HAP-1 (cell line): ENCODE measurements at places on chromosomes 16 and 17.

DNA sequence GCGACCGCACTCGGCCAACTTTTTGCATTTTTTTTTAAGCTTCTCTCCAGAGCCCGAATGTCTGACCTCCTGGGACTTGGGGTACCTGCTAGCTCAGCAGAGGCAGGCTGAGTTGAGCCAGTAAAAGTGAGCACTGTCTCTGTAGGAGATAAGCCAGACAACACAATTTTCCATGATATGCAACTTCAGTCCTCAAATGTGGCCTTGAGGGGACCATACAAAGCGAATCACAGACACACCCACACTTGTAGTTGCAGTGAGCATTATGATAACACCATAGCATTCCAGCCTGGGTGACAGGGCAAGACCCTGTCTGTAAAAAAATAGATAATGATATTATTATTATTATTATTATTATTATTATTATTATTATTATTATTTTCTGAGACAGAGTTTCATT lies 2.6 kb downstream of the DPEP2 start:
- no peak for DNase-seq

DNA sequence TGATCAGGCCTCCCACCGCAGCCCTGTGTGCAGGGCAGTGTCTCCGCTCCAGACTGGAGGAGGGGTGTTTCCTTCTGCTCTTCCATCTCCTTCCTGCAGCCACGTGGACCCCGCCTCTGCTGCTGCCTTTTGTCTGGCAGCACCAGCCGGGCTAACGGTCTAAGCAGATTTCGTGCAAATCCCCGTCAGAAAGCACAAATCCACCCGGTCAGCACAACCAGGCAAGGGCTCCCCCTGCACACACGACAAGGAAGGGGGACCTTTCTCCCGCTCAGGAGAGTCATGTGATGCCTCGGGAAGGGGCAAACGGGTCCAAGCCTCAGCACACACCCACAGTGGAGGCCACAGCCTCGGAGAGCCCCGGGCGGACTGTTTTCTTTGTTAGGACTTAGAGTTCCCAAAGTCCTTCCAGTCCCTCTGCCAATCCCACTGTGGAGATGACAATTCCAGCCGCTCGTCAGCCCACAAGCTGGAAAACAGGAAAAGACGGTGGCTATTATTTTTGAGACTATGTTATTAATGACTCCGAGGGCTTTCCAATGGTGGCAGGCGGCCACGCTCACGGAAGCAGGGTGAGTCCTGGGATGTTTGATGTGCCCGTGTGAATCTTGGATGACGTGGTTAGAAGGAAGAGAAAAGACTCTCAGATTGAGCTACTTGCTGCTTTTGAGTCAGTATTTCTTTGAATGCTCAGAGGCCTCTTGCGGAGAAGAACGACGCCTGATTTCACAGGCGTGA lies 22.5 kb upstream of the MEAK7 start:
- peak; percentile 39 for DNase-seq

GRCh38 chr17:21166595-21167210 lies 39.9 kb downstream of the DHRS7B start:
- no peak for DNase-seq

DNA sequence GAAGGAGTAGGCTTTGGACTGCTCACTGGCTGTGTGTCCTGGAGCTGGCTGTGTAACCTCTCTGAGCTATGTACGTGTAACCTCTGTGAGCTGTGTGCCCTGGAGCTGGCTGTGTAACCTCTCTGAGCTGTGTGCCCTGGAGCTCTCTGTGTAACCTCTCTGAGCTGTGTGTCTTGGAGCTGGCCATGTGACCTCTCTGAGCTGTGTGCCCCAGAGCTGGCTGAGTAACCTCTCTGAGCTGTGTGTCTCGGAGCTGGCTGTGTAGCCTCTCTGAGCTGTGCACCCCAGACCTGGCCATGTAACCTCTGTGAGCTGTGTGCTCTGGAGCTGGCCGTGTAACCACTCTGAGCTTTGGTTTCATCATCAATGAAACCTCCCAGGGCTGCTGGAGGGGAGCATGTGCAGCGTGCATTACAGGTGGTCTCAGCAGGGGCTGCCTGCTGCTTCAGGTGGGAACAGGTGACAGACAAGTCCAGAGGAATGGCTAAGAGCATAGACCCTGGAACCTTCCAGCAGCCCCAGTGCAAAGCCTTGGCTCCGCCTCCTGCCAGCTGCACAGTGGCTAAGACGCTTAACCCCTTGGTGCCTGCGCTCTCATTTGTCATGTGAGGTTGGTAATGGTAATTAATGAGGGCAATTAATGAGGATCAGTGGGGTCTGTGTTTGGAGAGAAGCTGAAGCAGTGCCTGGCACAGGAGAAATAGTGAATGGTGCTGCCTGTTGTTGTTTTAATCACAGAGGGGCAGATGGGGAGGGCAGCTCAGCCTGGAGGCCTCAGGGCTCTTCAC lies 86.7 kb downstream of the KATNIP start:
- DNase-seq: no peak

DNA sequence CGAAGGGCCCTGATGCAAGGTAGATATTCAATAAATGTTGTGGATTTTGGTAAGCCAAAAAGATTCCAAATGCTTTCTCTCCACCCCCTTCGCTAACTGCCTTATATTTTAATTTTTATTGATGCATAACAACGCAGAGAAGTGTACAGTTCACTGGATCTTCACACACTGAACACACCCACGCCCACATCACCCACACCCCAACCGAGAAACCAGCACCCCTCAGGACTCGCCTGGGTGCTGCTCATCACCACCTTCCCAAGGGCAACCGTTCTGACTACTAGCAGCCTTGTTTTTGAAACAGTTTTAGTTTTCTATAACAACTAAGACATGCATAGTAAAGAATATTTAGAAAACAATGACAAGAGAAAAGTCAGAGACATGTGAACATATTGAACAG lies 9.1 kb upstream of the PLCG2 start:
- no peak for DNase-seq

DNA sequence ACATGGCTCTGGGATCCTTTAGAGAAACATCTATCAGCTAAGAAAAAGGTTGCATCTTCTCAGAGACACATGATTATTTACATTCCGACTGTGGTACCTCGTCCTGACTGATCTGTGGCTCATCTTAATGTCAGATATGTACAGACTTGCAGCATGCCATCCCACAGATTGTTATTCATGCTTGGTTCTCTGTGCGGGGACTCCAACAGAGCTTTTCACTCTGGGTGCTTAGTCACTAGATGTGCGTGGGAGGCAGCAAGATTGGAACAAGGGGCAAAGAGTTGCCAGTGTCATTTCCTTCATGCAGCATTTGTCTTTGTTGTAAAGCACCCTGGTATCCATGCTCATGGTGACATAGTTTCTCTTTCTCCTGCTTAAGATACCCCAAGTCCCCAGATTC lies 179.1 kb upstream of the CACNG5 start:
- DNase-seq: no peak

GRCh38 chr16:54597222-54597621 lies 310.6 kb upstream of the IRX3 start:
- DNase-seq: no peak

DNA sequence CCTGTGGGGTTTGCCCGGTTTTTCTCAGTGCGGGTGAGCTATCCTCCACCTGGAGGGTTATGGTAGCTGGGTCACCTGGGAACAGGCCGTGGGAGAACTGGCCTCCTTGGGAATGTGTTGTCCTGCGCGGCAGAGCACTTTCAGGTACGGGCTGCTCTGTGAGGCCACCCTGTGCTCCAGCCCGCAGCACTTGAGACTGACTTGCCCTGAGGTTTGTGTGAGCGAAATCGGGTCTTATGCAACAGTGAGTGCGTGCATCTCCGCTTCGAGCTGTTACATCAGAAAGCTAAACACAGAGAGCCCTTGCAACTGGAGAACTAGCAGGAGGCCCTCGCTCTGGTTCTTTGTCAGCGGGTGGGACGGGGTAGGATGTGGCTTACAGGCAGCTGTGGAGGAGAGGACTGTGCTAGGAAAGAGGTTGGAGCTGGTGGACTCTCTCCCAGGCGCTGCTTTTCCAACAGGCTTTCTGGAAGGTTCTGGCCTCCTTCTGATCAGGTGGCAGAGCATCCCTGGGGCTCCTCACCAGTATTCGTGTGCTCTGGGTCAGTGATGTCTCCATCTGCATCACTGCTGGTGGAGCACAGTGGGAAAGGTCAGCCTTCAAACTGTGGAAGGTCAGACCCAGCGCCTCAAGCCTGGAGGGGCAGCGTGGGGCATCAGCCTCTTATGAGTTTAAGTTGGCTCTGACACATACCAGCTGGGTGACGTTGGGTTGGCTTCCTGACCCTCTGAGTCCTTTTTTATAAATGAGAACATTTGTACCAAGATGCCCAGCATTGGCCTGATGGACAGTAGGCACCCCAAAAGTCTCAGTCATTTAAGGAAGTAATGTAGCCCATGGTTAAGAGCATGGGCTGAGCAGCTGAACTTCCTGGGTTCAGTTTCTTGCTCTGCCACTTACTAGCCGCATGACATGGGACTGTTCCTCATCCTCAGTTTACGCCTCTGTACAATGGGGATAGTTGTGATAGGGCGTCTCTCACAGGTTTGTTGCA lies 76.3 kb downstream of the KSR1 start:
- no peak for DNase-seq

GRCh38 chr17:31824766-31825360 lies 34.2 kb downstream of the COPRS start:
- DNase-seq: no peak

- DNase-seq: no peak
Observed at GRCh38 chr16:78706637-78707036, 607.2 kb downstream of the WWOX start.

GRCh38 chr17:60151355-60151754 lies 1.6 kb downstream of the CA4 start:
- DNase-seq: no peak

DNA sequence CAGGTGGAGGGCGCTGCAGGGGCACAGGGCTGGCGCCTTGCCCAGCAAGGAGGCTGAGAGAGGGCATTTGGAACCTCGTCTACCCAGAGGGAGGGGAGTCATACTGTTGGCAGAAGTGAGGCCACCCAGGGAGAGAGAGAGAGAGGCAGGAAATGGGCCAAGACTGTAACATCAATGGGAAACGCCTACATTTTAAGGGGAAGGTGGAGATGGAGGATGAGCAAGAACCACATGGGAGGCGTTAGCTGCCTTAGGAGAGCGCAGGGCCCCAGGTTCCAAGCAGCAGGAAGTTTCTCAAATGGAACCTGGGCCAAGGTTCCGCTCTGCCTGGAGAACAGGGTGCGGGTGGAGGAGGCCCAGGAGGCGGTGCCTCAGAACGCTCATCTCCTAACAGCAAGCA lies 2.7 kb upstream of the WFDC1 start:
- DNase-seq: no peak

DNA sequence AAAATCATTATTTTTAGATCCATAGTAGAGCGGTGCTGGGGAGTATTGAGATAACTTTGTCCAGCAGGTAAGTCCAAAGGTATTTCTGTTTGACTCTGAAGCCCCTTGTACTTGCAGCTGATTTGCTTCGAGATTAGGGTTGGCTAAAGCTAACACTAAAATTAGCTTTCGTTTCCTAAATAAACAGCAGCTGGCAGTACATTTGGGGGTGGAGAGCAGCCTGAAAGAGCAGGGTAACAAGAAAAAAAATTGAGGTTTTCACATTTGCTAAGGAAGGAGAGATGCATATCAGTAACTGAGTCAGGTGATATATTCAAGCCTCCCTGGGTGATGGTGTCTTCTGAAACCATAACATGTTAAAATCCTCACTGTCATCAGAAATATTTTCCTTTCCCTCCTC lies 37.4 kb upstream of the TMC5 start:
- no peak for DNase-seq

GRCh38 chr16:50282010-50282538 lies 15.7 kb downstream of the ADCY7 start:
- no peak for DNase-seq

DNA sequence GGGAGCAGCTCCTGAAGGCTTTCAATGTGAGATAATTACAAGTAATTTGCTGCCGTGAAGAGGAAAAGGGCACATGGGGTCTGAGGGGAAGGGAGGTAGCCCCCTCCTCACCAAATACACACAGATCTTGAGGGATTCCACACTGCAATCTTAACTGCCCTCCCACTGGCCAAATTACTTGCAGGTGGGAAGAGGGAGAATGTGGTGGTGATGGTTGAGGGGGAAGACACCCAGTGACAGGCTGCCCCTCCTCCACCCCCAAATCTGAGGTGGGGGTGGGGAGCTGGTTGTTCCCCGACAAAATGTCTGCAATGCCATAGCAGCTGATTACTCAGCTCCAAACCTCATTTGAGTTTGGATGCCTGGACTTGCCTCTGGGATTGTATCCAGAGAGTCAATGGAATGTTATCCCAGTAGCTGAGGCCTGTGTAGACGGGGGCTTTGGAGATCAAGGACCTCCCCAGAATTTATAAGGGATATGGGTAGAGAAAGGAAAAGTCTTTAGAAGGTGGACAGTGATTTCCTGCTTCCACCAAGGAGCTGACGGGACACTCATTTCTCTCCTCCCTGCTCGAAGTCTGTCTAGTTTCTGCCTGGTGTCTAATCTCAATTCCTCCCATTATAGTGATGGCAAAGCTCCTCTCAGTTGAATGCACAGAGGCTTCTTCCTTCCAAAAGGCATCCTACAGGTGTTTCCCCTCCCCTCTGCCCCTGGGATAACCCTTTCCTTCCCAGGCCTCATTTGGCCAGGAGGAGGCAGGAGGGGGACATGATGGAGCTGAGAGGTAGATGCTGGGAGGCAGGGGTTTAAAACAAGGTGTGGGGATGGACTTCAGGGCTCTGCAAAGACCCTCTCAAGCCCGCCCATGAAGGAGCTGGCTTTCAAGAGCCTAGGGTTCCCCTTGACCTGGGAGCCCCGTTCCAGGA lies 8.7 kb downstream of the DLX4 start:
- DNase-seq: no peak

- no peak for DNase-seq
Observed at GRCh38 chr17:39213852-39214251, 11.9 kb downstream of the STAC2 start.

DNA sequence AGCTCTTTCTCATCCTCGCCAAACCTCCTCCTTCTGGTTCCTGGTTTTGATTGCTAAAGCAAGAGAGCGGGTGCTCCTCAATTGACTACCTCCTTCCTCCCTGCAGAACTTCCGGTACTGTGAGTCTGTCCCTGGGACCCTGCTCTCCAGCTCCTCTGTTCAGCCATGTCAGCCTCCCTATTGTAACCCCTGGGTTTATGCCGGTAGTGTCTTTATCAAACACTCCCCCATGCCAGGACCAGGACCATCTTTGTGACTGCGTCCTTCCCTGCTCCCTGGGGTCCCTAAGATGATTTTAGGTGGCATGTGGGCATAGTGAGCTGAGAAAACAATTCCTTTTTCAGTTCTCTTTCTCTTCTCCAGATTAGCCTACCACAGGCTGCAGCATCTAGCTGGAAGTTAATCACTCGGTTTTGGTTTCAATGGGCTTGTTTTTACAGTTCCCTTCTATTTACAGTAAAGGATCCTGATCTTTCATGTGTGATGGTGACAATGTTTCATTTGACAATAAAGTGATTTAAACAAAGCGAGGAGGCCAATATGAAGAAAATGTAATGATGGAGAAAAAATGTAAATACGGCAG lies 27.7 kb upstream of the IL21R start:
- no peak for DNase-seq

GRCh38 chr16:25950586-25951281 lies 259.0 kb downstream of the HS3ST4 start:
- DNase-seq: no peak

DNA sequence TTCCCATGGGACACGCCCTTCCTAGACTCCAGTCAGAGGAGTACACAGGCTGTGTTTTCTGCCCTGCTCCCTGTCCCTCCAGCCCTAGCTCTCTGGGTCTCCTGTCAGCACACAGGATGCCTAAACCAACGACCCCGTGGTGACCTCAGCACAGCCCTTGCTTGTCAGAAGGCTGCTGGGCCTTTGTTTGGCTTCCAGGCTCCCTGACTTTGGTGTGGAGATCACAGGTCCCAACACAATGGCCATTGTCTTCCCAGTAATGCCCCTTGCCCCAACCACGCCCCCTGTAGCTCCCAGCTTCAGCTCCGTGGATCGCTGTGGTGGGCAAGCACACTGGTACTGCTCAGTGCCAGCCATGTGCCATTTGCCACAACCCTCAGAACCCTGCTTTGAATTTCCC lies 15.0 kb downstream of the HNF1B start:
- no peak for DNase-seq
